ENCODE measurements at places on chromosomes 1 and 21. TPM values are rescaled to one million over a fixed set of nuclear protein-coding genes. Genes with fewer than 3 reads are reported as not detected.

The SLC16A4 gene
- polyA plus RNA-seq, result 0.72 TPM

The HJV gene
- polyA plus RNA-seq, result not detected

The FBXO2 gene
- 3.9 TPM for polyA plus RNA-seq

The ACTL8 gene
- polyA plus RNA-seq, result not detected

The TINAGL1 gene
- not detected for polyA plus RNA-seq

The EPHA2 gene
- not detected for polyA plus RNA-seq

- no peak for DNase-seq
These were observed 116.2 kb downstream of the EIF4G3 start for GRCh38 chr1:21060523-21060922.

GRCh38 chr21:26506956-26507355 lies 66.1 kb downstream of the CYYR1 start:
- DNase-seq, result no peak

- DNase-seq, result no peak
These were observed 66.7 kb upstream of the AJAP1 start for GRCh38 chr1:4587721-4588120.
